ENCODE measurements at places on chromosomes 7 and 10. TPM values are rescaled to one million over a fixed set of nuclear protein-coding genes. Genes with fewer than 3 reads are reported as not detected.

GRCh38 chr10:95560278-95561176 is 644 bp downstream of the SORBS1 start:
- H3K4me1 ChIP-seq, result peaks cover 41% of the 10 kb centered on the region
- peaks cover 13% of the 10 kb centered on the region for H3K27me3 ChIP-seq
- H3K36me3 ChIP-seq, result no peaks in the 10 kb centered on the region
- peak; percentile 72 for DNase-seq
- H3K4me3 ChIP-seq, result peak overlapping the region; percentile 99
- H3K27ac ChIP-seq, result peak overlapping the region; percentile 93

GRCh38 chr7:92685136-92686042 is 95.2 kb upstream of the FAM133B start:
- no peaks in the 10 kb centered on the region for H3K27me3 ChIP-seq
- H3K4me1 ChIP-seq, result peaks cover 20% of the 10 kb centered on the region
- H3K4me3 ChIP-seq, result no peak overlapping the region
- no peak for DNase-seq

RPEL1 gene
- total RNA-seq, result not detected

DNA sequence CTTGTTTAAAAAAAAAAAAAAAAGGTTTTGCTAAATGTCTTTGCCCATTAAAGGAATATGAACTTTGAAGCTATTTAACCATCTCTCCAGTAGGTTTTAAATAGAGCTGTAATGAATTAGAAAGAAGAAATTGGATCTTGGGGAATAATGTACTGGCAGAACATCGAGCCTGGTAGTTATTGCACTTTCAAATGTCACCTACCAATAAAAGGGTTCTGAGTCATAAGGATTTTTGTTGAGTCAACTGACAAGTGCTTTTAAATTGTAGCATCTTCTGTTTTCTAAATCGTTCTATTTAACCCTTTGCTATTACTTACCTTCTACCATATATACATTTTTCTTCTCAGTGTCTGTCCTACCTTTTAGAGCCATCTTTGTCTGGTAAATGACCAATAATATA is 10.7 kb downstream of the CUTC start:
- no peak overlapping the region for H3K27ac ChIP-seq
- DNase-seq, result no peak
- no peak overlapping the region for H3K4me3 ChIP-seq
- no peaks in the 10 kb centered on the region for H3K27me3 ChIP-seq

RNF32 gene
- total RNA-seq, result 2.6 TPM

DNA sequence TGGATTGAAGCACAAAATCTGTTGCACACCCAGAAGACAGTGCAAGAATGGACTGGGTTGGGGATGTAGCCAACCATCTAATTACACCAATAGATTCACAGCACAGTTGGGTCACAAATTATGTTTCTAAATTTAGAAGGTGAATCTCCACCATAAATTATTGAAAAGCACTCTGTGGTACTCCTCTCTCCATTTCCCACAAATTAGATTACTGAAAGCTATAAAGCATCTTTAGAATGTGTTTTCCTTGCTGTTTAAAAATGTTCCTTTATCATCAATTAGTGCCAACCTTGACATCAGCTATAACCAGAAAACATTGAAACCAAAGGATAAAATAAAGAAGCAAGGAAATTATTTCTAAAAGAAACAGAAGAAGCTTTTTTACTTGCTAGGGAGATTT is 39.9 kb upstream of the HDAC9 start:
- no peaks in the 10 kb centered on the region for H3K27me3 ChIP-seq
- H3K36me3 ChIP-seq, result no peaks in the 10 kb centered on the region
- DNase-seq, result no peak
- no peak overlapping the region for H3K4me3 ChIP-seq
- H3K4me1 ChIP-seq, result peaks cover 4% of the 10 kb centered on the region

DNA sequence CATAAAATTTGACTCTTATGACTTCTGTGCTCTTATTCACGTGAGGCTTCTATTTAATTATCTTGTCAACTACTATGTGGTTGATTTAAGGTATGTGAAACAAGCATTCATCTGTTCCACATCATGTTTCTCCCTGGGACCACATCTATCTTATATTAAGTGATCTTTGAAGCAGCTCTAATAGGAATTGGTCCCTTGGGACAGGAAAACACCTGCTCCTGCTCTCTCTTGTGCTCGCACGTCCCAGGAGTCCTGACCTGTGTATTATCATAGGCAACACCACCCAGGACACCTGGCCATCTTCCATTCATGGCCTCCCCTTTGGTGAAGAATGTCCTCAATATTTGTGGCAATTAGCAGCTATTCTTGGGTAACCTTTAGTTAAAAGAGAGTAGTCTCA is 269.2 kb downstream of the NRG3 start:
- H3K4me1 ChIP-seq, result no peaks in the 10 kb centered on the region
- H3K27ac ChIP-seq, result no peak overlapping the region
- H3K4me3 ChIP-seq, result no peak overlapping the region
- no peak for DNase-seq

CLCN1 gene
- 0.12 TPM for total RNA-seq

- DNase-seq, result no peak
- no peaks in the 10 kb centered on the region for H3K36me3 ChIP-seq
- peaks cover 5% of the 10 kb centered on the region for H3K27me3 ChIP-seq
- no peaks in the 10 kb centered on the region for H3K4me1 ChIP-seq
Observed at GRCh38 chr7:154928136-154929005, 74.6 kb downstream of the PAXIP1 start.

- no peaks in the 10 kb centered on the region for H3K27me3 ChIP-seq
- DNase-seq, result no peak
- H3K4me3 ChIP-seq, result no peak overlapping the region
- H3K27ac ChIP-seq, result no peak overlapping the region
Observed at GRCh38 chr10:61284222-61284890, 168.8 kb downstream of the TMEM26 start.

CXCL12 gene
- total RNA-seq, result 137 TPM

GRCh38 chr7:134789967-134790685 is 10.7 kb downstream of the CALD1 start:
- peaks cover 38% of the 10 kb centered on the region for H3K36me3 ChIP-seq
- DNase-seq, result no peak
- peak overlapping the region; percentile 35 for H3K27ac ChIP-seq
- H3K4me3 ChIP-seq, result peak overlapping the region; percentile 27

DNA sequence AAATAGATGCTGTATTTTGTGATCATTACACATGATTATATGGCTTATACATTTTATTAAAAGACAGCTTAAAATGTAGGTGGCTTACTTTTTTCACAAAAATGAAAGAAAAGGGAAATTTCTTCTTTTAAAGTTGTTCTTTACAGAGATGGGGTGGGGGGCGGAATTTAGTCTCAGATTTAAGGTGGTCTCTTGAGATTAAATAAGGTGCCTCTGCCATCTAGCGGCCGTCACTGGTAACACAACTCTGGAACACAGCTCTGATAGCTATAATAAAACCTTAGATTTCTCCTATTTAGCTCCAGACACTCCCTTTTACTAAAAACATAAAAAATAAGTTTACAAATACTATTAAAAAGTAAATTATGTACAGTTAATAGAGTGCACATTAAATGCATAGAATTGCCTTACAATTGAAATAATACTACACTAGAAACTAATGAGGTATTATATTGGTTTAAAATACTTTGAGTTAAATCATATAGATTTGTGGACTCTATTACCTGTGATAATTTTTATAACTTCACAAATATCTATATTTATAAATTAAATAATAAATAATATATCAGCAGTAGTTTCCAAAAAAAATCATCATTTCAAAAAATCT is 210.9 kb downstream of the DGKB start:
- no peak for DNase-seq
- peaks cover 17% of the 10 kb centered on the region for H3K4me1 ChIP-seq
- no peaks in the 10 kb centered on the region for H3K27me3 ChIP-seq
- H3K4me3 ChIP-seq, result no peak overlapping the region
- no peak overlapping the region for H3K27ac ChIP-seq

DNA sequence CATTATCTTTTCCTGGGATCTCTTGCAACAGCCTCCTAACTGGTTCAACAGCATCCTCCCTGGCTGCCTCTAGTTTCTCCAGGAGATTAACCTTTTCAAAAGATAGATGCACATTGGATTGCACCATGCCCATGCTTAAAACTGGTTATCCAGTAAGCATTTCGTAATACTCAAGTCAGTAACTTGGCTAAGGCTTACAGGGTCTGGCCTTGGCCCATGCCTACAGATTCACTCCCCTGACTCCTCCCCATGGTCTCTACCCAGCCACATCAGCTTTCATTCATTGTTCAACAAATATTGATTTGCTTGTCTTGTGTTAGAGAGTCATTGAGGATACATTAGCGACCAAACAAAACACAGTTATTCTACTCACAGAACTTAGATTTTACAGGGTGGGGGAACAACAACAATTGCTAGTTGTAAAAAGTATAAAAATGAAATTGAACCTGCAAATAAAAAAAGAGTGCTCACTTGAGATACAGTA is 1.8 kb upstream of the KIF20B start:
- peaks cover 4% of the 10 kb centered on the region for H3K36me3 ChIP-seq
- H3K4me1 ChIP-seq, result peaks cover 28% of the 10 kb centered on the region
- peak overlapping the region; percentile 21 for H3K27ac ChIP-seq
- peak overlapping the region; percentile 71 for H3K4me3 ChIP-seq
- no peak for DNase-seq

DNA sequence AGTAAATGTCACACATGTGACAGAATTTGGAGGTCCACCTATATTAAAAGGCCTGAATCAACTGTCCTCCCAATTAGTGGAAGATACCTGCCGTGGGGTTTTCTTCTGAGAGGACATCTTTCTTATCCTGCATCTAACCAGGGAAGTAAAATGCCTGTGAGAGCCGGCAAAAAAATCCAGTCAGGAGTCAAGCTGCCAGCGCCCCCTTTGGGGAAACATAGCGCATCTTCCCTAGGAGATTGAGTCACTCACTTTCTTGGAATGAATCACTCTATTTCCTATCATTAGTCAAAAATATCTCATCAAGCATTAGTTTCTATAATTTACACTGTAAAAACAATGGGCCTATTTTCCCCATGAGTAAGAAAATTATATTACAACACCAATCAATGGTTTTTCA is 66.4 kb upstream of the ANK3 start:
- H3K27ac ChIP-seq, result no peak overlapping the region
- no peak for DNase-seq
- no peaks in the 10 kb centered on the region for H3K36me3 ChIP-seq

DNA sequence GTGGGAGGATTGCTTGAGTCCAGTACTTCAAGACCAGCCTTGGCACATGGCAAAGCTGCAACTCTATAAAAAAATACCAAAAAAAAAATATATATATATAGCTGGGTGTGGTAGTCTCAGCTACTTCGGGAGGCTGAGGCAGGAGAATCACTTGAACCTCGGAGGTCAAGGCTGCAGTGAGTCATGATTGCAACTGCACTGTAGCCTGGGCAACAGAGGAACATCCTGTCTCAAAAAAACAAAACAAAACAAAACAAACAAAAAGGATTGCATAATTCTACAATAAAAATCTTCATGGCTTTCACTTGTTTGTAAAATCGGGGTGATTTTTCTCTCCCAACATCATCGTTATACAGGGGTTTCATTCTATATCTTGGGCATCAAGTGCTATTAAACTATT is 35.1 kb downstream of the GUSB start:
- DNase-seq, result no peak
- no peaks in the 10 kb centered on the region for H3K36me3 ChIP-seq
- H3K27ac ChIP-seq, result no peak overlapping the region
- H3K4me3 ChIP-seq, result no peak overlapping the region
- no peaks in the 10 kb centered on the region for H3K4me1 ChIP-seq
- H3K27me3 ChIP-seq, result no peaks in the 10 kb centered on the region

SH2B2 gene
- 9.5 TPM for total RNA-seq

GRCh38 chr10:48520594-48520993 is 84.3 kb downstream of the ARHGAP22 start:
- no peak for DNase-seq
- no peak overlapping the region for H3K27ac ChIP-seq
- no peak overlapping the region for H3K4me3 ChIP-seq
- H3K27me3 ChIP-seq, result peaks cover 53% of the 10 kb centered on the region
- H3K36me3 ChIP-seq, result no peaks in the 10 kb centered on the region

DNA sequence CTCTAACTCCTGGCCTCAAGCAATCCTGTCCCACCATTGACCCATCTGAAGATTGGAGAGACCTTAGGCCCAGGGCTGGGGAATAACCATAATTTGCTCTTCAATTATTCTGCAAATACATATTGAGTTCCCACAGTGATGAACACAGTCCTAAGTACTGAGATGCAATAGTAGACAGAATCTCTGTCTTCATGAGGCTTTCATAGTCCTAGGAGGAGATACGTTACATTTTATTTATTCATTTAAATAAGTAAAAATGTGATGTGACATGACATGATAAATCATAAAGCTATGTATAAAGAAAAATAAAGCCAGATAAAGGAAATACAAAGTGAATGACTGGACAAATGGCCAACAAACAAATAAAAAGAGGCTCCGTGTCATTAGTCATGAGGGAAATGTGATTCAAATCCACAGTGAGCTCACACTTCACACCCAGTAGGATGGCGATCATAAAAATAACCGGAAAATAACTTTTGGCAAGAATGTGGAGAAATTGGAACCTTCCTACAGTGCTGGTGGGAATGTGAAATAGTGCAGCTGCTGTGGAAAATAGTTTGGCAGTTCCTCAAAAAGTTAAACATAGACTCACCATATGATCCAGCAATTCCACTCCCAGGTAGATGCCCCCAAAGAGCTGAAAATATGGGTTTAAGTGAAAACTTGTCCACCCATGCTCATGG is 52.1 kb upstream of the JCAD start:
- H3K27ac ChIP-seq, result no peak overlapping the region
- H3K4me3 ChIP-seq, result no peak overlapping the region
- H3K4me1 ChIP-seq, result peaks cover 17% of the 10 kb centered on the region
- H3K36me3 ChIP-seq, result peaks cover 4% of the 10 kb centered on the region
- no peak for DNase-seq

PITX3 gene
- total RNA-seq, result not detected

C7orf57 gene
- 0.36 TPM for total RNA-seq

DNA sequence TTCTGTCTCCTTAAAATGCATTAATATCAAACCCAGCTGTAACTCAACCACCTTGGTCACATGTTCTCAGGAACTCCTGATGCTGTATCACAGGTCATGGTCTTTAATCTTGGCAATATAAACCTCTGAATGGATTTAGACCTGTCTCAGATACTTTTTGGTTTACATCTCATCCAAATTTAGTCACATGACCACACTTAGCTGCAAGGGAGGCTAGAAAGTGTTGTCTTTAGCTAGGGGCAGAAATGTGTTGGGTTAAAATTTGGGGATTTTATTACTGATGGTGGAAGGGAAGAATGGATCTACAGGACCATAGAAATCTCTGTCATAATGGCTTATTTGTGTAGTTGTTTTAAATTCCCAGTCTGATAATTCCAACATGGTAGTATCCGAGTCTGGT is 29.6 kb upstream of the IL15RA start:
- H3K27me3 ChIP-seq, result peaks cover 14% of the 10 kb centered on the region
- H3K4me3 ChIP-seq, result no peak overlapping the region
- no peak for DNase-seq
- H3K4me1 ChIP-seq, result no peaks in the 10 kb centered on the region
- H3K36me3 ChIP-seq, result no peaks in the 10 kb centered on the region

DNA sequence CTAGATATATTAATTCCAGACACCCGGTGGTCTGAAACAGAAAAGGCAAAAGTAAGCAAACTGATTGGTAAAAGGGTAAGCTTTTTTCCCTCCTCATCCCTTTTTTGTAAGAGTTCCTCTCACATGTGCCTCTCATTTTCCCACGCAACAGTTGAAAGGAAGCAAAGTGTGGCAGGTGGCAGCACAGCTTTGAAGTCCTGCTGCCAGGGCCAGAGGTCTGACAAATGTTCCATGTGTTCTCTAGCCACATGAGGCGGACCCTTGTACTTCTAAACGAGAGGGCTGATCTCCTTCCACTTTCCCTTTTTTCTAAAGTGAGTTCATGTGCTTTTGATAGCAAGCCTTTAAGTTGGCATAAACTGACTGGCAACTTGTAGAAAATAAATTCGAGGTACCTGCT is 217.5 kb downstream of the POLR1F start:
- no peak for DNase-seq
- H3K4me1 ChIP-seq, result no peaks in the 10 kb centered on the region
- H3K4me3 ChIP-seq, result no peak overlapping the region
- H3K27ac ChIP-seq, result no peak overlapping the region
- H3K36me3 ChIP-seq, result no peaks in the 10 kb centered on the region

NEUROD6 gene
- not detected for total RNA-seq

Data from type B pancreatic cell (in vitro differentiated cells).